Mesendoderm (in vitro differentiated cells): ENCODE measurements at places on chromosomes 4 and X.

DNA sequence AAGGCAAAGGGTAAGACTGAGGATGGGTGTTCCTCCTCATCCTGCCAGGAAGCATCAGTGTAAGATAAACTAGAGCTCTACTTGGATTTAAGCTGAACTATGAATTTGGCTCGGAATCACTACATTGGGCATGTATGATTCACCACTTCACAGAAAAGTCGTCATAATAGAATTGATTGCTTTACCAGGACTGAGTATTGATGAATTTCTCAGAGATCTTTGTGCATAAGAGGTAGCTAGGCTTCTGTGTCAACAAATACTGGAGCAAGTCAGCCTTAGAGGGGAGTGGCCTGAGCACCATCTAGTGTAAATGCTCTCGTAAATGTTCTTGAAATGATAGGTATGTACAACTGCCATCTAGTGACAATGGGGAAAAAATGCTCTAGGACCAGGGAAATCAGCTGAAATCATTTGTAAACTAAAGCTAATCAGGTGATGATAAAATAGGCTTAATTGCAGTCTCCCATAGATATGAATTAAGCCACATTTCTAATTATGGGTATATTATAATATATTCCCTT lies 309.5 kb upstream of the FMR1 start:
- DNase-seq = peak; percentile 42

GRCh38 chr4:99252746-99253145 lies 33.7 kb upstream of the ADH6 start:
- DNase-seq = no peak

GRCh38 chr4:109589119-109589518 lies 29.1 kb downstream of the MCUB start:
- DNase-seq = peak; percentile 23

- DNase-seq = no peak
Observed at GRCh38 chr4:27764526-27764837, 903.8 kb downstream of the STIM2 start.

- DNase-seq = peak; percentile 38
Observed at GRCh38 chrX:77446029-77446585, 1.1 kb upstream of the FGF16 start.

DNA sequence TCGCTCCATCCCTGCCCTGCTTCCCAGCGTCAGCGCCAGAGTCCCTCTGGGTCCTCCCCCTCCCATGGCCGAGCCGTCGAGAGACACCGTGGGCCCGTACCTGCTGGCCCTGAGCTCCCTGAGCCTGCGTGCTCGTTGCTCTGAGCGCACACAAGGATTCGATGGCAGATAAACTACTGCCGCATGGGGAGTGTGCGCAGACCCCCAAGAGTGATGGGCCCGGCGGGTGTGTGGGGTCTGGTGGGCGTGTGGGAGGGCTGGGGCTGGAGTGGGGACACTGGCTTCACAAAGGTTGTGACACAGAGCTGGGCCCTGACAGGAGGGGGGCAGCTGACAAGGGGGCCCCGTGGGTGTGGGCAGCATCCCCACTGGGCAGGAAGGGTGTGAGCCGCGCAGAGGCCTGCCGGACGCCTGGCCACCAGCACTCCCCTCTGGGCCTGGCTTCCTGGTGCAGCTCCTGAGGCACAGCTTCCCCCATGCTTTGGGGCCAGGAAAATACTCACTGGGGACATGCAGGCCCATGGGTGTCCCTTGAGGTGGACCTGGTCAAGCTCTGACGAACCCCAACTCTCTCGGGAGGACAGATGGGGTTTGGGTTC lies 4.8 kb upstream of the RGS12 start:
- DNase-seq = no peak

DNA sequence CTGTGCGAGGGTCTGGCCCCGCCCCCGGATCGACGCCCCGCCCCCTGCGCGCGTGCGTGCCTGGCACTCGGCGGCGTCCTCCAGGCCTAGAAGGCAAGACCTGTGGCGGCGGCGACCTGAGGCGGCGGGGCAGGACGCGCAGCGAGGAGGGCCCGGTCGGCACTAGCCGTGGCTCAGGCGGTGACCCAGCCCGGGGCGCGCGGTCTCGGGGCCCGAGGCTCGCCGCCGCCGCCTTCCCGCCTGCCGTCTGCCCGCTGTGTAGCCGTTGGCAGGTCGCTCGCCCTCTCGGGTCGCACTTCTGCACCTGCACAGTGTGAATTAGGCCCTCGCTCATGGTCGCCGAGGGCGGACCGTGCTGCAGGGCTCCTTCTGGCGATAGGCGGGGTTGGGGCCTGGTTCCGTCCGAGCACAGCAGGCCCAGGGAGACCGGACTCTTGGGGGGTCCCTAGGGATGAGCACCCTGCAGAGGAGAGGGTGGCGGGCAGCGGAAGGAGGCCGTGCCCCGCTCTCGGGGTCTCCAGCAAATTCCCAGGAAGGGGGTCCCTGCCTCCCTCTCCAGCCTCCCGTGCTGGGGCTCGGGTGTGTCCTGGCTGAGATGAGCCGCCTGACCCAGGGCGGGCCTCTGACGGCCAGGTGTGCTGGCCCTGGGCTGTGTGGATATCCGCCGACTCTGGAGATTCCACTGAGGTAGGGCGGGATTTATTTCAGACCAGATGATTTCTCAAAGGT lies 557 bp upstream of the FAM53A start:
- DNase-seq = no peak

DNA sequence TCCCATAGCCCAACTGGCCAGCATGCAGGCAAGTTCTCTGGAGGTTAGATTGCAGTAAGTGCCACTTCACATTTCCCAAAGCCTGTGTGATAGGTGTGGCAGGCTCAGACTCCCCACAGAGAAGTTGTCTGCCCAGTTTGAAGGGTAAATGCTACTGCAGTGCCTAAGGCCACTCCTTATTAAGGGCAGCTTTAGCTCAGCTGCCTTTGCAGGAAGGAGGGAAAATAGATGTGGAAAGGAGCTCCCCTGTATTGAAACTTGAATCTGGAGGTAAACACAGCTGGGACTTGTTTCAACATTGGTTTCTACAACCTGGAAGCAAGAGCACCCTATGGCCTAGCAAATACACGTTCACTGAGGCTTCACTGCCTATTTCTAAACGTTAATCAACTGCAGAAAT lies 22.4 kb downstream of the NEXMIF start:
- peak; percentile 4 for DNase-seq

GRCh38 chr4:176897226-176897625 lies 104.5 kb upstream of the VEGFC start:
- no peak for DNase-seq

DNA sequence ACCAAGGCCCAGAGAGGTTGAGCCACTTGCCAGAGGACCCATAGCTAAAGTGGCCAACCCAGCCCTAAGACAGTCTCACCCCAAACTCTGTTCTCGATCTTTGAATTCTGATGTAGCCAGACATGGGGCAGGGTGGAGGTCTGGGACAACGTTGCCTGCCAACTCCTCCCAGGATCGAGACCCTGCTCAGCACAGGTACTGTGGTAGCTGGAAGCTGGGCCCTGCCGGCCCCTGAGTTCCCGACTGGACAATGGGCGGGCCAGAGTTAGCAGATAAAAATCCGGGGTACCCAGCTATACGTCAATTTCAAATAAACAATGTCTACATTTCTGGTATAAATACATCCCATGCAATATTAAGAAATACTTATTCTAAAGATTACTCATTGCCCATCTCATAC lies 35.3 kb downstream of the ADRA2C start:
- no peak for DNase-seq

- DNase-seq = no peak
Observed at GRCh38 chrX:46967547-46967946, 55.3 kb downstream of the JADE3 start.

GRCh38 chr4:172009446-172010230 lies 196.4 kb downstream of the GALNTL6 start:
- no peak for DNase-seq

- peak; percentile 63 for DNase-seq
Observed at GRCh38 chrX:48919360-48919841, 577 bp upstream of the PIM2 start.

DNA sequence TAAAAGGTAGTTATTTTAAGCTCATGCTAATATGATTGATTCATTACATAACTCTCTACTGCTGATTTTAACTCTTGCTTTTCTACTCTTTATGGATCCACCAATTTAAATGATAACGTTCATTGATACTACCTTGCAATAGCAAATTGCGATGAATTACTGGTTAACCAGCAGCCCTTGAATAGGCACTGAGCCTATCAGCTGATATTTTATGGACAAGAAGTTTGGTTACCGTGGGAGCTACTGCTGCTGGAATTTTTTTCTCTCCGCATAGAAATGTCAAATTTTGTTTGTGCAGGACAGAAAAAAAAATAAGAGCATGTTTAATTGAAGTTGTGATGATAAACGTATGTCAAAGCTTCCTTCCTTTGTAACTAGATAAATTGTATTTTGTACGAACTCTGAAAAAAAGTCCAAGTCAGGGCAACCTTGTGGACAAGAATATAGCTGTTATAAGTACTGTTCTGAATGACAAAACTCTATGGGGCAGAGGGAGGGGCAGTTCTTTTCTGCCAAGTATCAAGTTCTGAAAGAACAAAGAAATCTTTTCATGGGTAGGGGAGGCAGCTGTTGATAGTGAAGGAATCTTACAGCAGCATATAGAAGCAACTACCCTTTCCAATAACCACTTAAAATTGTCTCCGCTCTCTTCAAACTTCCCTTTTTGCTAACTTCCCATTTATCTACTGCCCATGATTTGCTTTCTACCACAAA lies 434.9 kb upstream of the PABPC4L start:
- no peak for DNase-seq

- DNase-seq = no peak
Observed at GRCh38 chrX:13085526-13085925, 41.1 kb upstream of the FAM9C start.

DNA sequence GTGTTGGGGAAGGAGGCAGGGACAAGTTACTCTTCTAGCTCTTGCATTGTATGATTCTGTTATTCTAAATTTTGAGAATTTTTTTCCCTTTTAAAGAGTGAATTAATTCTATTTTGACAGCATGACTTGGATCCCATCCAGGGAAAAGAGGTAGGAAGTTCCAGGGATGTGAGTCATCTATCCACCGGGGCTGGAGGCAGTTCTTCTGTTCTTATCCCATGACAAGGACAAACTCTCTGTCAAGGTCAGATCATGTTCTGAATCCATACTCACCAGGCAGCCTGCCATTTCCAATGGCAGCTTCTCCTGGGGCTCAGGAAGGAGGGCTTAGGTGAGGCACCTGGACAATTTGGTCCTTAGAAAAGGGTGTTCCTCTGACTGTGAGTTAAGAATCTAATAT lies 132.0 kb upstream of the MED14 start:
- peak; percentile 43 for DNase-seq

DNA sequence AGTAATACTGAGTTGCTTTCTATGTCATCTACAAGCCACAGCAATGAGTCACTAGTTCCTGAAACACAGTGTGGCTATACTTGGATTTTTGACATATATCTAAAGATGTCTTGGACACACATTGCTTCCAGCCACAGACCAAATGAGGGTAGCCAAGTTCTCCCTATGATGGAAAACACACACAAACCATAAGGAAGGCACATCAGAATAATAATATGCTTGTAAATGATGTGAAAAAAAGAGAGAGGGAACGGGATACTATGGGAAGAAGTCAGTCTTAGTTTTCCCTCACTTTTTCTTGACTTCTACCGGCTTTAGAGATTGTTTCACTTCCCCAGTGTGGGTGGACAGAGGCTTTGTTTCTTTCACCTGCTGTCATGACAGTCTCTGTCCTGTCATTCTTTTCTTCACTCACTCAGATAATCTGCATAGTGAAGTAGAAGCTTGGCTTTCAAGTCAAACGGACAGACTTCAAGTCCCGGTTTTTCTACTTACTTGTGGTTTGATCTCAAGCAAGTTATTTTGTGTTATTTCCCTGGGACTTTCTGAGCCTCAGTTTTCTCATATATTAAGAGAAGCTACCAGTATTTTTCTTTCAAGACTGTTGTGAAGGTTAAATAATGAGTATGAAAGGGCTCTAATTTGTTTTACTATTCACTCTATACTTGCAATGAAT lies 34.7 kb downstream of the P2RY10 start:
- DNase-seq = no peak

DNA sequence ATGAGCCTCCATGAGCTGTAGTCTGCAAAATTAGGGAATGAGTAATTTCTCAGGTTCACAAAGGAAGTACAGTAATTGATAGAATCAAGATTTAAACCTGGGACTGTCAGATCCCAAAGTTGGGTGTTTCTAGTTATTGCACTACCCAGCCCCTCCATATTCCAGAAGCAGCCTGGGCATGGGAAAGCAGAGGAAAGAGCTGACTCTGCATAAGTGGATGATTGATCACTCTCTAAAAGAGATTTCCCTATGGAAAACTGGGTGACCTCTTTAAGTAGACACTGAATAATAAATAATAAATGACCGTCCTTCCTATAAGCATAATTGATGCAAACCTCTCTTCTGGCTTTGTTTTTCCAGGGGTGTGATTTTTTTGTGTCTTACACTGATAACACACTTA lies 5.2 kb downstream of the NAAA start:
- no peak for DNase-seq

DNA sequence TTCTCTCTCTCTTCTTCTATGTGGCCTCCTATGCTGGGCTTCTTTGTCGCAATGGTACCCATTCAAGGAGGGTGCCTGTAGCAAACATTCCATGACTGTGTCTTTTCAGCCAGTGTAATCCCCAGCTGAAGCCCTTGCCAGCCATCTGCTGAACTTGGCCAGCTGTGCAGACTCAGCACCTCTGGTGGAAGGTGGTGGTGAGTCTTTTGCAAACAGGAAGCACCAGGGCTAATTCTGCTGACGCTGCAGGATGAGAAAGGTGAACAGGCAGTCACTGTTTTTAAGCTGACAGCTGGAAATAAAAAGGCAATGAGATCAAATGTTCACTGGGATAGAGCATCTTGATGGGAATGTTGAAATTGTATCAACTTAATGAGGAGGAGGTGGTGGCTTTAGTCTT lies 298.7 kb upstream of the CLNK start:
- DNase-seq = peak; percentile 89

DNA sequence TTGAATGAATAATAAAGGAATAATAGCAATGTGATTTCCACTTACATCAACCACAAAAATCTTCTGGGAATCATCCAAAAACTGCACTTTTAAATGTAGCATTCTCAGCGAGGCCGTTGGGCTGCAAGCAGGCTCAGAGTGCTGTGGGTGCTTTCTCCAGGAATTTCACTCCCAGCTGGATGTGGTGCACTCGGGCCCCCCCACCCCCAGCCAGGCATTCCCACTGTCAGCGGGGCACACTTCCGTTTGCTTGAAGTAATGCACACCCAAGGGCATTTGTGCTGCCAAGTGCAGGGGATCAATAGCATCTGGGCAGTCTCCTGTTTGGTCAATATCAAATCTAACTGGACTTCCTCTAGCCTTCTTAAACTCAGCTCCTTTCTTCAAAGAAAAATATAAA lies at the start of gene FRMD7:
TSS of gene FRMD7 (minus strand) at position 278 of the 400 bp plus-strand sequence. CDS start at position 102, 176 bp downstream.
- no peak for DNase-seq

DNA sequence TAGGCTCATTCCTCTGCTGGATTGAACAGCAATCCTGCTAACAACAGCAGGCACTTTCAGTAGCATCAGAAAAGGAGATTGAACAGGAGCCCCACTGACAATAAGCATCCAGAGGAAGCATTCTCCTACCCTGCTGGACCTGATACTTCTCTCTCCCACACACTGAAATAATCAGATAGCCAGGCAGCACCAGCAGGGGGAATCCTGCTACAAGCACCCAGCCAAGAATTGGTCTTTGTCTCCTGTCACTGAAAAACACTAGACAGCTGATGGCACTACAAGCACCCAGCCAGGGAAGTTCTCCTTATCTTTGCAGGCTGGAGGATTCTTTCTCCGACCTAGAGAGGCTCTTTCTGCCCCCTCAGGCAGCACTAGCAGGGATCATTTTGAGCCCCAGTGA lies 444.3 kb upstream of the GRIA3 start:
- peak; percentile 46 for DNase-seq
